ENCODE measurements at places on chromosomes 3 and 15. TPM values are rescaled to one million over a fixed set of nuclear protein-coding genes. Genes with fewer than 3 reads are reported as not detected.

DNA sequence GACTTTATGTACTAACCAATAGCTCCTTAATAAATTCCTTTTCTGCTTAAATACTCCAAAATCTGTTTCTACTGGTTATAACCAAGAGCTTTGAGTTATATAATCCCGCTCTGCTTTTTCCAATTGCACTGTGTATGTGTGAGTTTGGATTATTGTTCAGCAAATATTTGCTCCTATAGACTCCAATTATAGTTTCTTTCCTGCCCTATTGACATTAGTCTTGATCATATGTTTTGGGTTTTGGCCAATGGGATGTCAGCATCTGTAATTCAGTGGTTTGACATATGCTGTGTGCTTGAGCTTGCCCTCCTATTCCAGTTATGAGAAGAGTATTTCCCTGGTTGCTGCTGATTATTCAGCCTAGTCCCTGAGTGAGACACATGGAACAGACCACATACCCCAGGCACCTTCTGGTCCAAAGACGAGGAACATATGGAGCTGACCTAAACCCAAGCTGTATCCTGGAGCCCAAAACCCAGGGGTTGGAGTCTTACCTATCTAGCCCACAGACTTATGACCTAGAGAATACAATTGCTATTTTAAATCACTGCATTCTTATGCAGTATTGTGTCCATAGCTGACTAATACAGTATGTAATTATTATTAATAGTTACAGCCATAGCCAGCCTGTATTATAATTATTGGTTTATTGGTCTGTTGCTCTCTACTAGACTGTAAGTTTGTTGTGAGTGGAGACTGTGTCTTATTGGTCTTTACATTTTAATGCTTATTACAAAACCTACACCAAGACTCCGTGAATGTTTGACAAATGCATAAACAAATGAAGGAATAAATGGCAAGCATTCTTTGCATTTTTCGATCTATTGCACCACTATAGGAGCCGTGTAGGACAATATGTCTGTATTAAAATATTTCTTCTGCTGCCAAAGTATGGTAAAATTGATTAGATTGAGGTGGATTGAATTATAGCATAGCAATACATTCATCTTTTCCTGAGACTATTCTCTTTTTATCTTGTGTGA is 11.7 kb upstream of the ZNF280D start:
- no peak for DNase-seq

DNA sequence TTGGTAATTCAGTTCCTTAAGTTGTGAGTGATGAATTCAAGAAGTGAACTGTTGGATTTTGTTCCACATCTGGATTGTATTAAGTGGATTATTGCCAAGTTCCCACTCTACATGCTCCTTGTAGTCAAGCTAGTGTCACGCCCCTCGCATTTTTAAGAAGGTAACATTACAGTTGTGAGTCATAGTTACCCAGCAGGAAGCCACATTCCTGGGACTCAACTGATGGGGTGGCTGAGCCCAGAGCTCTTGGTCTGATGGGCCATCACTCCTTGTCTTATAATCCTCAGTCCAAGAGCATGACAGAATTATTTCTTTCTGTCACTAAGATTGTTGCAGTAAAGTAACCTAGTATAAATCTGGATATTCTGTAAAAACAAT is 102.7 kb downstream of the PTPRG start:
- peak; percentile 57 for DNase-seq

MKRN3 gene
- total RNA-seq: not detected

IL16 gene
- total RNA-seq: not detected

GRCh38 chr3:147246906-147247305 is 159.4 kb downstream of the ZIC4 start:
- no peak for DNase-seq

EFL1 gene
- 21.4 TPM for total RNA-seq

DNA sequence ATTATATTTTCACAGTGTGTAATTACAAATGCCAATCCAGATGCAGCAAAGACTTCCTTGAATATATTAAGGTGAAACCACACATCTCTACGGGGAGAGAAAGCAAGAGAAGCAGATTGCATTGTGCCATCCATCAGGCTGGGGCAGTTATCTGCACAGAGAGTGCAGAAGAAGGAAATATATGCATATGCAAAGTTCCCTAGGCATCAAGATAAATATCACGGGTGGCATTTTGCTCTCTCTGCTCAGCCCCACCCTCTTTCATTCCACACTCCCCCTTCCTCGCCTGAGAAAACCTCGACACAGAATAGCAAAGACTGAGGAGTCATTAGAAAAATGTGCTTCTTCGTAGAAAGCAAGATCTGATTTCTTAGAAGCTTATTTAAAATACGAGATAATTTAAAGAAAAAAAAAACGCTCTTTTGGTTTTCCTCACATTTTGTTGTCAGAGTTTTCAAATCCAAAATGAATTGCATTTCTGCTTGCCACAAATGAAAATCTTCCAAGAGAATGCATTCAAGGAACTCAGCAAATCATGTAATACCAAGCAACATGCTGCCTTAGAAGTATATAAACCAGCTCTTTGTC is 283.2 kb upstream of the LMCD1 start:
- DNase-seq: no peak

RLBP1 gene
- not detected for total RNA-seq

CD200 gene
- 49.4 TPM for total RNA-seq

- DNase-seq: peak; percentile 39
Observed at GRCh38 chr3:53162672-53163443, 1.8 kb downstream of the PRKCD start.

GRCh38 chr3:150317469-150317868 is 90.6 kb upstream of the TSC22D2 start:
- DNase-seq: no peak

GRCh38 chr3:172125963-172126457 is 86.6 kb downstream of the FNDC3B start:
- no peak for DNase-seq

DNA sequence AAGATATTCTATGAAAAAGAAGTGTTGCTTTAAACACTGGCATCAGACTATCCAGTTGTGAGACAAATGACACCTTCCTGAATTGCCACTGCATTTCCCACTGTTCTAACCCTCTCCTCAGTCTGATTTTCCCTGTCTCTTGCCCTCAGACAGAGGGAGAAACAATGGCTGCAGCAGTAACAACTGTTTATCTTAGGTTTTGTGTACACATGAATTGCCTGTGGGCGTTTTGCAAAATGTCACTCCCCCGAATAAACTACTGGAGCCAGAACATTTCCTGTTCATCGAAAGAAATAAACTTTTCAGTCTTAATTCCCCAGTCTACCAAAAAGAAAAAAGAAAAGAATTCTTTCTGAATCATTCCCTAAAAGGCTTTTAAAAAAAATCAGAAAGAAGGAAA is 155.1 kb downstream of the MAGI1 start:
- DNase-seq: no peak

DNAH12 gene
- total RNA-seq: not detected

GOLGA6L9 gene
- 4.0 TPM for total RNA-seq

GRCh38 chr3:105676621-105677300 is 192.1 kb downstream of the CBLB start:
- no peak for DNase-seq

GRCh38 chr3:128707928-128708494 is 18.0 kb upstream of the RAB7A start:
- no peak for DNase-seq

GRCh38 chr15:88389120-88389519 is 78.1 kb downstream of the MRPL46 start:
- no peak for DNase-seq

- DNase-seq: peak; percentile 26
Observed at GRCh38 chr3:27680517-27681246, 41.4 kb downstream of the EOMES start.

TRPM1 gene
- 0.48 TPM for total RNA-seq
